ENCODE measurements at places on chromosomes 6 and 20. TPM values are rescaled to one million over a fixed set of nuclear protein-coding genes. Genes with fewer than 3 reads are reported as not detected.
A peak's percentile ranks its signal among the peaks of the same experiment; 100 is the strongest.

GRCh38 chr20:62595069-62595468 lies 47.2 kb upstream of the SLCO4A1 start:
- no peak for DNase-seq

Gene MAS1
- not detected for total RNA-seq

DNA sequence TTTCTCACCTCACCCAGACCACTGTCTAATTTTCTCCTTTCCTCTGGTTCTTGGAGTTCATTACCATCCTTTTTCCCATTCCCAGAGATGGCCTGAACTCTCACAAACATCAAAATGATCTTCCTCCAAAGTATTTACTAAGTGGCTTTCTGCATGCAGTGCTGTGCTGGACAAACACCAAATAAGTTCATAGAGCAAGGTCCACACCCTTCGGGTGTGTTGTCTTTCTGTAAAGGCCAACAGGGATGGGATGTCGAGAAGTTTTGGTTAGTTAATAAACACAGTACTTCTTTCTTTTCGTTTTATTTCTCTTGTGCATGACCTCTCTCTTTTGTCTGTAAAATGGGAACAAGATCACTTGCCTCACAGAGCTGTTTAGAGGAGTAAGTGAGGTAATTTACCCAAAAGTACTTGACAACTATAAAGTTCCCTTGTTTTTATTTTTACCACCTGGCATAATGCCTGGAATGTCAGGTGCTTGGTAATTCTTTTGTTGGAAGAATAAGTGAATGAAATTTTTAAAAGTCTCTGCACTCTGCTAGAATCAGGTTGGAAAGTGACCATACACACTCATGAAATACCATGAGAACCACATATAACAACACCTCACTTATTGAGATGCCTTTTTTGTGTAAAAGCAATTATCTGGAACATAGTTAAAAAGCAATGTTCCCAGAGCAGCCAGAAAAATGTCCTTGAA lies 22.8 kb upstream of the CCN6 start:
- no peak for DNase-seq

DNA sequence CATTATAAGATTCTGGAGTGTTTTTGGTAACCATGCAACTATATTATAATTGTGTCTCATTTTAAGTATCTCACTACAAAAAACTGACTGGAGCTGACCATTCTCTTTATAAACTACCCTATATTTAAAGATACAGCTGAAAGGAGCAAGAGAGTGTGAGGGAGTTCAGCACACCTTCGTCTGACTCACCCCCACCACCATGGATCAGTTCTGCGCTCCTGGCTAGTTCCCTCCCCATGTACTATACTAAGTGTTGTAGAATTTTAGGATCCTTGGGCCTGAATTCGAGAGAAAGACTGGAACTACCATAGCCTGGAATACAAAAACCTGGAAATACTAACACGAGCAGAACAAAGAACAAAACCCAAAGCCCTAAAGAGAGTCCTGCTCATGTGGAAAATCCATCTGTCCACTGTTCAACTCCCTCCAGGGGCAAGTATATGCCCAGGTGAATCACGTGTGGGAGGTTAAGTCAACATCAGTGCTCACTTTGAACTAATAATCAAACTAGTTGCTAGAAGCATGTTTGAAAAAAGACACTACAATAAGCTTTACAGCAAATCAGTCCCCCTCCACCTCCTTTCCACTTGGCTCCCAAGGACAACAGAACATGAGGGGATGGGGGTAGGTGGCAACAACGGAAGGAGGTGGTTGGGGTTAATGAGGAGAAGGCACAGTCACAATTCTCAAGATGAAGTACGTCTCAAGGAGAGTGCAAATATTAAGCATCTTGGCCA lies 46.8 kb downstream of the ELOVL5 start:
- DNase-seq, result no peak

GRCh38 chr6:34745277-34746103 lies 11.8 kb upstream of the SNRPC start:
- DNase-seq, result peak; percentile 62

Gene GPX5
- not detected for total RNA-seq

- DNase-seq, result no peak
Measured at GRCh38 chr6:28980137-28980851, 24.8 kb downstream of the ZNF311 start.

DNA sequence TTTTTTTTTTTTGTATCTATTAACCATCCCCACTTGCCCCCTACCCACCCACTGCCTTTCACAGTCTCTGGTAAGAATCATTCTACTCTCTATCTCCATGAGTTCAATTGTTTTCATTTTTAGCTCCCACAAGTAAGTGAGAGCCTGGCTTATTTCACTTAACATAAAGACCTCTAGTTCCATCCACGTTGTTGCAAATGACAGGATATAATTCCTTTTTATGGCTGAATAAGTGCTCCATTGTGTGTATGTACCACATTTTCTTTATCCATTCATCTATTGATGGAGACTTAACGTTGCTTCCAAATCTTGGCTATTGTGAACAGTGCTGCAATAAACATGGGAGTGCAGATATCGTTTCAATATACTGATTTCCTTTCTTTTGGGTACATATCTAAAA lies 328.5 kb downstream of the BTBD9 start:
- DNase-seq, result no peak

Gene OR12D3
- not detected for total RNA-seq

Gene FAM50B
- total RNA-seq, result 6.1 TPM

- DNase-seq, result no peak
Measured at GRCh38 chr6:37146735-37147157, 23.2 kb upstream of the PIM1 start.

Data from mesenteric fat pad (tissue), 1 donor.